ENCODE measurements at places on chromosomes 12 and 14.

GRCh38 chr14:104968153-104968527 is 10.0 kb downstream of the AHNAK2 start:
- no peaks in the 10 kb centered on the region for H3K4me1 ChIP-seq
- H3K27me3 ChIP-seq: peaks cover 4% of the 10 kb centered on the region

- no peak overlapping the region for H3K27ac ChIP-seq
- no peaks in the 10 kb centered on the region for H3K27me3 ChIP-seq
- no peaks in the 10 kb centered on the region for H3K4me1 ChIP-seq
- H3K36me3 ChIP-seq: peaks cover 34% of the 10 kb centered on the region
Measured at GRCh38 chr14:73209953-73210352, 27.4 kb upstream of the PAPLN start.

- H3K36me3 ChIP-seq: no peaks in the 10 kb centered on the region
- DNase-seq: no peak
- no peaks in the 10 kb centered on the region for H3K27me3 ChIP-seq
- H3K27ac ChIP-seq: no peak overlapping the region
- H3K4me1 ChIP-seq: no peaks in the 10 kb centered on the region
- no peak overlapping the region for H3K4me3 ChIP-seq
Measured at GRCh38 chr12:2082321-2082720, 29.5 kb downstream of the CACNA1C start.

DNA sequence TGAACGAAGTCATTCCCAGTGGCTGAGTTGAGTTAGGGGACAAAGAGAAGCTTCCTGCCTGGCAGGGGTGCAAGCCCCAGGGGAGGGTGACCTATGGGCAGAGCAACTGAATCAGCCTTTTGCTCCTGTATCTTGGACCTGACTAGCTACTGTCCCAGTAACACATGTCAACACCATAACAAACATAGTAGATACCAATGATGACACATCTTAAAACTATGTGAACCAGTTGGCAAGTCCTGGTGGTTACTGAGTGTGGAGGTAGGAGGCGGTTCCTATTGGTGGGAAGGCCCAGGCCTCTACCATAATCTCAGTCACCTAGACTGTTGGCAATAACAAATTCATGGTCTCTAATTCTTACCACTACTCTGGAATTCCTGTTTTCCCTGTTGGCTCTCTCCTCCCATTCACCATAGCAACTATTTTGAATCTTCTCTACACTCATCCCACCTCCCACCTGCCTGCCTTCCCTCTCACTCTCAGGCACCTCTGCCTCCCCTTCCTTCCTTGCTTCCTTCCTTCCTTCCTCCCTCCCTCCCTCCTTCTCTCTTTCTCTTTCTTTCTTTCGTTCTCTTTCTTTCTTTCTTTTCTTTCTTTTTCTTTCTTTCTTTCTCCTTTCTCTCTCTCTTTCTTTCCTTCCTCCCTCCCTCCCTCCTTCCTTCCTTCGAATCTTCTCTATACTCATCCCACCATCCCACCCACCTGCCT is 8.1 kb upstream of the P2RX7 start:
- no peaks in the 10 kb centered on the region for H3K36me3 ChIP-seq
- H3K27ac ChIP-seq: no peak overlapping the region
- no peak for DNase-seq
- H3K4me1 ChIP-seq: peaks cover 30% of the 10 kb centered on the region
- H3K27me3 ChIP-seq: no peaks in the 10 kb centered on the region

GRCh38 chr12:41184864-41185263 is 3.3 kb upstream of the PDZRN4 start:
- H3K36me3 ChIP-seq: no peaks in the 10 kb centered on the region
- H3K4me3 ChIP-seq: no peak overlapping the region
- no peak overlapping the region for H3K27ac ChIP-seq
- no peak for DNase-seq

DNA sequence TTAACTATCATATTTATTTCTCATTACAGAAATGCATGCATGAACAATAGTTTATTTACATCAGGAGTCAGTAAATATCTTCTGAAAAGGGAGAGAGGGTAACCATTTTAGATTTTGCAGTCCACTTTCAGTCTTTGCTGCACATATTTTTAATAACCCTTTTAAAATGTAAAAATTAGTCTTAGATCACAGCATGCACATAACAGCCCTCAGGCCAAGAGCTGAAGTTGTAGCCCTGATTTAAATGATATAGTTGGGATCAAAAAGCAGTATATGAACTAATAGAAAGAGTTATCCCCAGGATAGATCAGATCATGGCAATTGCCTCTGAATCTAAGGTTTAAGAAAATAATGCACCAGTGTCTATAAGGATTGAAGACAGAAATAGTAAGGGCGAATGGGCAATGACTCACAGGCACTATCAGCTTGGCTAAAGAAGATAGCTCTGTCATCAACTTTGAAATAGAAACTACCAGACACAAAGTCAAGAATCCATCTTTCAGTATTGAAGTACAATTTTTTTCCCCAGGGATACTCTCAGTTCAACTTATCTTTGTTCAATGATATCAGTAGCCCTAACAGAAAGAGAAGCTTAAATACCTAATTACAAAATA is 13.1 kb upstream of the CLEC7A start:
- DNase-seq: no peak
- H3K27ac ChIP-seq: no peak overlapping the region
- no peaks in the 10 kb centered on the region for H3K27me3 ChIP-seq

DNA sequence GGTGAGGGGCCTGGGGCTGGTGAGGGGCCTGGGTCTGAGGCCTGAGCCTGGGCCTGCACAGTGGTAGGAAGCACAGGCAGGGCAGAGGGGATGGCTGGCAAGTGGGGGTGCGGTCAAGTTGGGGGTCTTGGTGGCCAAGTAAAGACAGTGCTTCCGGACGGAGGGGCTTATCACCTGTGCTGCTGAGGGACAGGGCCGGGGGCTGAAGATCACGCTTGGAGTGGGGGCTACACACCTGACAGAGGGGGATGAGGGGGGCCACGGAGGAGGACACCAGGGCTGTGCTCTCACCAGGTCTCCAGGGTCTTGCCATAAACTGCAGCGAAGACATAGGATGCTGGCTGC is 12.2 kb downstream of the TEDC1 start:
- no peak overlapping the region for H3K4me3 ChIP-seq
- no peaks in the 10 kb centered on the region for H3K36me3 ChIP-seq
- H3K4me1 ChIP-seq: no peaks in the 10 kb centered on the region
- DNase-seq: no peak
- peaks cover 4% of the 10 kb centered on the region for H3K27me3 ChIP-seq

DNA sequence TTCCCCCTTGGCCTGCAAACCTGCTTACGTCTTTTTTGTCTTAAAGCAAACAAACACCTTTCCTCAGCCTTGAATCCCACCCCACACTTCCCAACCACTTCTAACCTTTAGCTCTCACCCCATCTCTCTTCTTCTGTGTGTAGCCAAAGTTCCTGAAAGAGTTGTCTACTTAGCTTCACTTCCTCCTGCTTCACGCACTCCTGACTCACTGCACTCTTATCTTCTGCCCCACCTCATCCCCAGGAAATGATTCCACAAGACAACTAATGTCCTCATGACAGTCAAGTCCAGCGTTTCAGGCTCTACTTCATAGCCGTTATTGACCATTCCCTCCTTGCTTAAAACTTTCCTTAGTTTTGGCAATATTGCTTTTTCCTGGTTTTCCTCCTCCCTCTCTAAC is 22.4 kb downstream of the EIF2B2 start:
- no peak overlapping the region for H3K27ac ChIP-seq
- no peaks in the 10 kb centered on the region for H3K4me1 ChIP-seq
- no peaks in the 10 kb centered on the region for H3K27me3 ChIP-seq
- peaks cover 8% of the 10 kb centered on the region for H3K36me3 ChIP-seq

DNA sequence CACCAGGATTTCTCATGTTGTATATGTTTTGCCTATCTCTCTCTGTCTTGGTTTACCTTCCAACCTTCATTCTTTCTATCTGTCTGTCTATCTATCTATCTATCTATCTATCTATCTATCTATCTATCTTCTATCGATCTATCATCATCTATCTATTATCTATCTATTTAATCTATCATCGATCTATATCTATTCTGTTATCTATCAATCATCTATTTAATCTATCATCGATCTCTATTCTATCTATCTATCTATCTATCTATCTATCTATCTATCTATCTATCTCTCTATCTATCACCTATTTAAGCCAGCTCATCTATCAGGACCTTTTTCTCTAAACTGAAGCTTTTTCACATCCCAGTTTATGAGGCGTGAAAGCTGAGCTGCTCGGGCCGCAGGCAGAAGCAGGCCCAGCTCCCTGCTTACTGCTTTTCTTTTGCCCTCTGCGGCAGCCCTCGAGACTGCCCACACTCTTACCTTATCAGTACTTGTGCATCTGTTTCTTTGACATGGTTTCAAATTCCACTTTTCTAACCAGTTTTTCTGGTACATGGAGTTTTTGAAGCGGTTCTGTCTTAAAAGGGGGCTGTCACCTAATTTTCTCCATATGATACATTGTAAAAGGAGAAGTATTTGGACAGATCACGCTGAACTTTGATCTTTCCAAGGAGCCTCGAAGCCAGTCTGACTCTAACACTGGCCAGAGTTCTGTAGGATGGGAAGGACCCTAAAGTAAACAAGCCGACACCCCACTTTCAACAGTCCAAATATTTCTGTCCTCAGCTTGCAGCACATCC is 44.4 kb upstream of the GSG1 start:
- no peak for DNase-seq
- no peak overlapping the region for H3K27ac ChIP-seq

GRCh38 chr14:100789460-100790417 is 36.2 kb upstream of the MEG3 start:
- no peaks in the 10 kb centered on the region for H3K36me3 ChIP-seq
- H3K27me3 ChIP-seq: no peaks in the 10 kb centered on the region
- no peak overlapping the region for H3K4me3 ChIP-seq
- no peak overlapping the region for H3K27ac ChIP-seq
- H3K4me1 ChIP-seq: no peaks in the 10 kb centered on the region

GRCh38 chr12:19437996-19438395 is 1.3 kb upstream of the AEBP2 start:
- H3K27me3 ChIP-seq: no peaks in the 10 kb centered on the region
- H3K27ac ChIP-seq: no peak overlapping the region
- H3K4me1 ChIP-seq: peaks cover 32% of the 10 kb centered on the region
- no peaks in the 10 kb centered on the region for H3K36me3 ChIP-seq

GRCh38 chr12:90181216-90181615 is 472.6 kb upstream of the ATP2B1 start:
- H3K4me3 ChIP-seq: no peak overlapping the region
- H3K36me3 ChIP-seq: no peaks in the 10 kb centered on the region
- DNase-seq: no peak
- H3K27me3 ChIP-seq: no peaks in the 10 kb centered on the region
- H3K27ac ChIP-seq: no peak overlapping the region

DNA sequence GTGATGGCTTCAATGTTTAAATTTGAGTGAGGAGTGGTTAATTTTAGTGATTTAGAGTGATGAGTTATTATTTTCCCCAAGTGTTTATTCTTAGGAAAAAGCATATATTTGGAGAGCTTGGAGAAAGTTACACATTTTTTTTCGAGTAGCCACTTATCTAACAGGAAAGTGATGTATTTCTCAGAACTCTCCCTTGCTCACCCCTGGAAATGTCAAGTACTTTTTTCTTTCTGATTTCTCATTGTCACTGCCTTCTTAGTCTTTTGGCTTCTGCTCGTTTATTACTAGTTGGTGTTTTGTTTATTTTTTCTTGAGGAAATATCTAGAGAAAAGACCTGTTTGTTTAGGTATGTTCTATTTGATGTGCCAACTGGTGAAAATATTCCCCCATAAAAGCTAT is 58.8 kb downstream of the AEBP2 start:
- H3K27ac ChIP-seq: no peak overlapping the region
- H3K4me3 ChIP-seq: no peak overlapping the region
- H3K36me3 ChIP-seq: peaks cover 7% of the 10 kb centered on the region
- no peak for DNase-seq

GRCh38 chr12:2145433-2145998 is 92.7 kb downstream of the CACNA1C start:
- H3K4me1 ChIP-seq: no peaks in the 10 kb centered on the region
- H3K27me3 ChIP-seq: no peaks in the 10 kb centered on the region
- H3K27ac ChIP-seq: no peak overlapping the region
- DNase-seq: no peak
- H3K4me3 ChIP-seq: no peak overlapping the region

- no peak for DNase-seq
- no peaks in the 10 kb centered on the region for H3K36me3 ChIP-seq
- no peak overlapping the region for H3K27ac ChIP-seq
- no peak overlapping the region for H3K4me3 ChIP-seq
Measured at GRCh38 chr14:63404906-63405305, 86.2 kb upstream of the GPHB5 start.

- no peaks in the 10 kb centered on the region for H3K36me3 ChIP-seq
- H3K4me3 ChIP-seq: no peak overlapping the region
- H3K27ac ChIP-seq: no peak overlapping the region
- DNase-seq: no peak
Measured at GRCh38 chr12:4771172-4771959, 51.2 kb downstream of the GALNT8 start.

GRCh38 chr12:116588390-116589028 is 29.3 kb downstream of the MAP1LC3B2 start:
- H3K27ac ChIP-seq: no peak overlapping the region
- H3K4me1 ChIP-seq: peaks cover 9% of the 10 kb centered on the region
- H3K36me3 ChIP-seq: no peaks in the 10 kb centered on the region
- no peak for DNase-seq
- no peaks in the 10 kb centered on the region for H3K27me3 ChIP-seq
- H3K4me3 ChIP-seq: no peak overlapping the region

DNA sequence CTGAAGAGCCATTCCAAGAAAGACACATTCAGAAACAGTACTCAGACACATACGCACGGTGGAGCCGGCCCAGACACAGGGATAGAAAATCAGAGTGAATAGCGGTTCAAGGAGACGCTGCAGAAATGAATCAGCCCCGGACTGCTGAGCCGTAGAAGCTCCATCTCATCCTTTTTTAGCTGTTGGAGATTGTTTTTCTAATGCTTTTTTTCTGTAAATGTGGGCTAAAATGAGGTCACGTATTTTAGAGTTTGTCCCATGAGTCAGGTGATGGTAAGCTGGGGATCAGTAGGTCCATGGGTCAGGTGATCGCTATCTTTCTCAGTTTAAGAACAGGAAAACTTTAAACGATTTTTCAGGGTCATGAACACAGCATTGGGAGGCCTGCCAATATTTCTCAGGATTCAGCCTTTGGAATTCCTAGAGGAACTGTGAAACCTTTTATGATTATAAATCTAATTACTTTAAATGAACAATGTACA is 202.4 kb downstream of the ITPR2 start:
- no peak for DNase-seq
- no peaks in the 10 kb centered on the region for H3K36me3 ChIP-seq
- H3K4me3 ChIP-seq: no peak overlapping the region
- H3K27me3 ChIP-seq: no peaks in the 10 kb centered on the region

DNA sequence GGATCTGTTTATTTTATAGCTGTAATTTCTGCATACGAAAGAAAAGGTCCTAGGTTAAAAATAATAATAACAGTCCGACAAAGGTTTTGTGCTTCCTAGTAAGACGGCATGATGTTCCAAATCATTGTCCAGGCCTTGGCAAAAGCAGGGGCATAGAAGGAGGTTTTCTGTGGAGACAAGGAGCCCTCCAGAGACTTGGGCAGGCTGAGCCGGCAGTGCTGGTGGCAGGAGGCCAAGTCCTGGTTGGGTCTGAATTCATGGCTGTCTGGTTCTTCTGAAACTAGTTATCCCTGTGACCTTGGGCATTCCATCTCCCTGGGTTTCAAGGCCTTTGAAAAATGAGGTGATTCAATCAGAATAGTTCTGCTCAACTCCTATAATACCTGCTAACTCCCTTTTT is 44.0 kb downstream of the KCNK13 start:
- DNase-seq: no peak
- no peak overlapping the region for H3K4me3 ChIP-seq
- H3K27ac ChIP-seq: no peak overlapping the region
- H3K4me1 ChIP-seq: no peaks in the 10 kb centered on the region
- H3K27me3 ChIP-seq: no peaks in the 10 kb centered on the region
